ENCODE measurements at places on chromosomes 1 and 21.
A peak's percentile ranks its signal among the peaks of the same experiment; 100 is the strongest.

GRCh38 chr1:61141288-61142042 lies 59.1 kb downstream of the NFIA start:
- DNase-seq = peak; percentile 81

DNA sequence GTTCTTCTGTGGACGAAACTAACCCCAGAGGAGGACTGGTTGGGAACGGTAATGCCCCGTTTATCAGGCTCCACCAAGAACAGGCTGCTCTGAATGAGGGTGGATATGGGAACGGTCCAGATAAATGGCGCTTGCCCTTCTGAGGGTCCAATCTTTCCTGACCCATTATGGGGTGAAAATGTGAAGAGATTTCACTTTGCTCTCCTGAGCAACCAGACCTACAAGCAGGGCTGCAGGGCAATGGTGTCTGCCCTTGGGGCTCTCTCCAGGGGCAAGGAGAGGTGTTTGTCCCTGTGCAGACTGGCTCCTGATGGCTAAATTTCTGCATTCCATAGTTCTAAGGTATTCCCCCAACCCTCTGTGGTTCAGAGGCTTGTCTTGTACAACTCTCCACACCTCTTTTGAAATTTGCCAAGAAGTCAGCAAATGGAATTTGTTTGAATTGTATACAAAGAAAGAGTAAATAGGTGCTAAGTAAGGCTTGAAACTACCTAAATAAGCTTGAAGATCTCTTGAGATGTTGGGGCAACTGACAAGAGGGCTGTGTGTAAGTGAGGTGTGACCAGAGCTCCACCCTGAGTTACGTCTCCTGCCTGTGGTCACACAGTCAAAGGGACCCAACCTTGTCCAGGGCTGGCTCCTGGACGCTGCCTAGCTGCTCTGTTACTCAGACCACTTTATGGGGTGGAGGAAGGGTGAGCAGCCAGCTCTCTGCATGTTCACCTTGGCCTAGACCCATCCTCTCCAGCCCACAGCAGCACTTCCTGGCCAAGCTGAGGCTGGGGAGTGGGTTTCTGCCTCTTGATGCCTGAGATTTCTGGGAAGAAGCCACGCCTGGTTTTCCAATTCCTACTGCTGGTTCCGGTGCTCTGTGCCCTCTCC lies 24.8 kb downstream of the SLC2A1 start:
- DNase-seq = no peak

DNA sequence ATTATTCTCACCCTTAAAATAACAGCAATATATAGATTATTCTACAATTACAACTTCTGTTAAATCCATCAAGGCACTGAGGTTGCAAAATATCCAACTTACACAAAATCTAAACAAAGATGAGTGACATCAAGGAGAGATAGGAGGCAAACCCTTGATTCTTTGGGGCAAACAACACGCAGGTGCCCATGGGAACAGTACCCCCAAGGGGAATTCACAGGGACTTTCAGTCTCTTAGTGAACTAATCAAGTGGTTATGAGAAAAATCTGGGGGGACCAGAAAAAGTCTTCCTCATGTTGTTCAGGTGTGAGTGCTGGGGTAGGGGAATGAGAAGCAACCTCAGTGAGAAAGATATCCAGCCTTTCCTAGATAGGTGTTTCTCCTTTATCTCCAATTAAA lies 1107.9 kb downstream of the PLA2G4A start:
- no peak for DNase-seq

GRCh38 chr1:27429029-27429425 lies 36.6 kb downstream of the GPR3 start:
- DNase-seq = no peak

DNA sequence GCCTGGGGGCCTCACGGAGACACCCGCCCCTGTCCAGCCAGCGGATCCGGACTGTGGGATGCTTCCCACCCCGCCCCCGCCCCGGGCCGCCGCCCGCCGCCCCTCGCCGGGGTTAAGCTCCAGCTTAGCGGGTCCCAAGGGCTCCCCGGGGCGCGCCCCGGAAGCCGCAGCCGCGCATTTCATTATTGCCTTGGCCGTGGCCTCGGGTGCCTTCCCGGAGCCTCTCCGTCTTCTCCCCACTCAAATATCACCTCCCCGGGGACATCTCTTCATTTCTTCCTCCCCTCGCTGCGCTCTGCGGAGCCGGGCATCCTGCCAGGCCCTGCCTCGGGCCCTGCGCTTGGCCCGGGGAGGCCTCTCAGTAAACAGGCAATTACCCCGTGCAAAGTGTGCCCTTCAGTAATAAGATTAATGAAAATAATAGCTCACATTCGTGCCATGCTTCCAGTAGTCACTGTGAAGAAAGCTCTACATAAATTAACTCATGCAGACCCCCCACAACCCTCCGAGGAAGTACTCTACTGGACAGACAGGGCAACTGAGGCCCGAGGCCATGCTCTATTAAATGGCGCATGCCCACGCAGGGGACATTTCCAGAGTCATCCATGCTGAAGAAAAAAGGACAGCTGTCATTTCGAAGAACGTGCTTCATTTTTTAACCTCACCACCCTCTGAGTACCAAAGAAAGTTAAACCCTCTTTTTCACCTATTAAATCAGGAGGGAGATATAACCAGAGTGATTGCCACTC lies 49.9 kb upstream of the LAPTM5 start:
- no peak for DNase-seq

GRCh38 chr1:27588256-27589232 lies 15.4 kb downstream of the AHDC1 start:
- DNase-seq = no peak

DNA sequence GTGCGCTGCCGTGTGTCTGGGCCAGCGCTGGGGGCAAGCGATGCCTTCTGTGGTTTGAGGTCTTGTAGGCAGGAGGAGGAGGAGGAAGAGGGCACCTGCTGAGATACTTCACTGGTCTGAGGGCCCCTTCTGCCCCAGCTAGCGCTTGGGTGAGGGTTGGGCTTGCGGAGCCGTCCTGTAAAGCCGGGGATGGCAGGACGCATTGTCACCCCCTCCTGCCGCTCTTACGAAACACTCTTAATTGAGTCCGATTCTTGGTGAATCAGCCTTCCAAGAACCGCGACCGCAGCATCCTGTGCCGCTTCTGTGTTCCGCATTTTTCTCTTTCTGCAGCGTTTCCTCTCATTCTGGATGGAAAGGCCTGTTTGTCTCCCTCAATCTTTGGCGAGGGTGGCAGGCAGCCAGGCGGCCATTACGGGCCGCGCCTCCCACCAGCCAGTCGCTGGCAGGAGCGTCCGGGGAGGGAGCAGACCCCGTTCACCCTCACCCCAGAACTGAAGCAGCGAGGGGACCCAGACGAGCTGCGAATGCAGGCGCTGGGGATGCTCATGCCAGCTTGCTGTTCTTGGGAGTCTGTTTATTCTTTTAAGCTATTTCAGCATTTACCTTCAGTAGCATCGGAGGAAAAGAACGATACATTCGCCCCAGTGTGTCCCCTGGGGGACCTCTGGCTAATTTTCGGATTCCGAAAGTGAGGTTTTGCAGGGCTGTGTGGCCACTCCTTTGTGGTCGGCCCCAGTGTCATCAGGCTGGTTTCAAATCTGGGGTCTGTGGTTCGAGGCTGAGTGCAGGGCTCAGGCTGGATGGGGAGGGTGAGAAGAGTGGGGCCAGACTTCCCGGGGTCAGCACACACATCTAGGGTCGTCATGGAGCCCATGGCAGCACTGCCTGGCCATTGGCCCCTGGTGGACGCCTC lies 62.7 kb downstream of the SKI start:
- DNase-seq = no peak

DNA sequence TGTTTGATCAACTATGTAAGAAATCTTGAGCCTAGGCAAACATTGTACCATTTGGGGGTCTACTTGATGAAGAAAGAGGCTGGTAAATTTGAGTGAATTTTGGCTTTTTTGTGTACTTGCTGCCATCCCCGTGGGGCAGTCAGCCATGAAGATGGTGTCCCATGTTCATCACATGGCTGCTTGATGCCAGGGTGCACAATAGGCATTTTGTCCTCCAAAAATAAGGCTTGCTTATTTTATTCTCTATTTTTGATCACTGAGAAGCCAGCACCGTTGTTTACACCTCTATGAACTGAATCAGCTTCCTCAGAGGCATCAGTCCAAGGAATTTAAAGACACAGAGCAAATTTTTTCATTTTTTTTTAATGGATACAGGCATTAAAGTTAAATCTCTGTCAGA lies 1195.7 kb downstream of the AMY1C start:
- DNase-seq = no peak

DNA sequence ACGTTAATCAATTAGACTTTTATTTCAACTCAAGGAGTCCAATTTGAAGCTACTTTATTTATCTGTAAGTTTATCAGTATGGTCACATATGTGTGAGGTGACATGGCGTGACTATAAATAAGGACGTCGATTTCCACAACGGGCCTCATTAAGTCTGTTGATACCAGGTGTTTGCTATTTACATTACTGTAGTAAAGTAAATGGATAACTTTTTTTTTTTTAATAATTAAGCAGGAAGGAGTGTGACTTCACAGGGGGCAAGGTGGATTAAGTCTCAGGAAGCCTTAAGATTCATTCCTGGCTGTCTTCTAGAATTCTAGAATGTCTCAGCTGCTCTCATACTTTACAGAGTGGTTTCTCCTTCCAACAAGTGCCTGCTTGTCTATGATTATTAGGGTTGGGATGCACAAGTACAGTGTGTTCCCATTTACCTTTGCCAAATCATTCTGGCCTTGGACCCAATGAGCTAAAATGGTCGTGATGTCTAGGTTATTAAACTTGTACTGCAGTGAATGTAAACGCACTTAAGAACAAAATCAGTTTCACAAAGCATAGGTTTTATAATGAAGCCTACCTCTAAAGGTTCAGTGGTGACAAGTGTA lies 15.5 kb downstream of the MAP3K7CL start:
- DNase-seq = no peak

- DNase-seq = peak; percentile 62
Observed at GRCh38 chr1:212671342-212672031, 28.2 kb downstream of the BATF3 start.

GRCh38 chr1:101302831-101303511 lies 66.2 kb downstream of the S1PR1 start:
- DNase-seq = no peak

- DNase-seq = no peak
Observed at GRCh38 chr1:167795810-167796740, 74.3 kb downstream of the MPZL1 start.

DNA sequence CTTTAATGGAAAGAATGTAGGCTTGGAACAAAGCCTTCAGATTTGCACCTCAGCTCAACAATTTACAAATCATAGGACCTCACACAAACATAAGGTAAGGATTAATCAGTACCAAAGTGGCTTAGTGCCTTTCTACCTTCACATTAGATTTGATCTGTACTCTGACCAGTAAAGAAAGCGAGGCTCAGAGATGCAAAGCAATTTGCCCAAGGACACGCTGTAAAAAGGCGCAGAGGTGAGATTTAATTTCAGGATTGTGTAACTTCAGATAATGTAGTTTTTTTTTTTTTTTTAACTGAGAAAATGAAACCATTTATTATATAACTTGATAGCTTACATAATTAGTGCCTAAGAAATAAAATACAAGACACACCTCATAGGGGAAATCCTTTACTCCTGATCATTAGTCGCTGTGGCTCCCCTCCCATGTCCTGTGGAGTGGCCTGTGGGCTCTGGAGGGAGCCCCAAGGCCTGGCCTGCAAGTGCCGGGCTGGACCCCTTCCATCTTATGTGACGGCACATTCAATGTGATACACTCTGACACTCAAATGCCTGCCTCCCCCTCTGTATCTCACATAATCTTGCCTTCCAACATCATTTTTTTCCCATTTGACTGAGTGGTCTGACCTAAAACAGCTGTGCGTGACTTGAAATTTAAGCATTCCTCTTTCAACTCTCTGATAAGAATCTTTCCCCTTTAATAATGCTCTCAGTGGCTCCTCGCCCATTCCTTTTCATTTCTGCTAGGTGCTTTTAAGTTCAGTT lies 426.5 kb upstream of the DAB1 start:
- no peak for DNase-seq

All from SHP77 treated with DMSO at 0.1 percent for 48 hours (cell line).